IMR-90 (cell line): ENCODE measurements at places on chromosomes 3 and 15. TPM values are rescaled to one million over a fixed set of nuclear protein-coding genes. Genes with fewer than 3 reads are reported as not detected.

Gene ASB14
- polyA plus RNA-seq: not detected in 2 replicates

Gene TEX55
- polyA plus RNA-seq: not detected in 2 replicates

Gene TMEM207
- not detected in 2 replicates for polyA plus RNA-seq

Gene USP8
- polyA plus RNA-seq: 18.9 and 25.4 TPM in 2 replicates

Gene NANOGP8
- polyA plus RNA-seq: not detected in 2 replicates

Gene SLC9A9
- 1.1 and 1.4 TPM in 2 replicates for polyA plus RNA-seq

Gene FBXO40
- polyA plus RNA-seq: not detected in 2 replicates

Gene SLC28A2
- not detected in 2 replicates for polyA plus RNA-seq

Gene PPP1R14D
- polyA plus RNA-seq: not detected in 2 replicates

Gene CPEB1
- polyA plus RNA-seq: 7.8 and 8.9 TPM in 2 replicates

Gene CMC1
- 16.0 and 18.3 TPM in 2 replicates for polyA plus RNA-seq

Gene MAGEL2
- polyA plus RNA-seq: 0.27 and 0.29 TPM in 2 replicates

Gene ANKRD63
- polyA plus RNA-seq: not detected in 2 replicates

Gene GABRG3
- not detected in 2 replicates for polyA plus RNA-seq

DNA sequence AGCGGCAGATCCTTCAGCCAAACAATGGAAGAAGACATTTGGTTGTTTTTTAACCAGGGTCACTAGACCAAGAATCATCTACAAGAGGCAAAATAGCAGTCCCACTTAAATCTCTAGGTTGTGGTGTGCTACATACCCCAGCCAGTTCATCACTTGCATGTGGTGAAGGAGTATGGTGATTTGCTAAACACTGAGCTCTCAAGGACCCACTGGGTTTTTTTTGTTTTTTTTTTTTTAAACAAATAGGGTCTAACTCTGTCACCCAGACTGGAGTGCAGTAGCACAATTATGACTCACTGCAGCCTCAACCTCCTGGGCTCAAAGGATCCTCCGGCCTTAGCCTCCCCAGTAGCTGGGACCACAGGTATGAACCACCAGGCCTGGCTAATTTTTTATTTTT, 508.0 kb downstream of the FOXP1 start:
- DNase-seq: no peak

DNA sequence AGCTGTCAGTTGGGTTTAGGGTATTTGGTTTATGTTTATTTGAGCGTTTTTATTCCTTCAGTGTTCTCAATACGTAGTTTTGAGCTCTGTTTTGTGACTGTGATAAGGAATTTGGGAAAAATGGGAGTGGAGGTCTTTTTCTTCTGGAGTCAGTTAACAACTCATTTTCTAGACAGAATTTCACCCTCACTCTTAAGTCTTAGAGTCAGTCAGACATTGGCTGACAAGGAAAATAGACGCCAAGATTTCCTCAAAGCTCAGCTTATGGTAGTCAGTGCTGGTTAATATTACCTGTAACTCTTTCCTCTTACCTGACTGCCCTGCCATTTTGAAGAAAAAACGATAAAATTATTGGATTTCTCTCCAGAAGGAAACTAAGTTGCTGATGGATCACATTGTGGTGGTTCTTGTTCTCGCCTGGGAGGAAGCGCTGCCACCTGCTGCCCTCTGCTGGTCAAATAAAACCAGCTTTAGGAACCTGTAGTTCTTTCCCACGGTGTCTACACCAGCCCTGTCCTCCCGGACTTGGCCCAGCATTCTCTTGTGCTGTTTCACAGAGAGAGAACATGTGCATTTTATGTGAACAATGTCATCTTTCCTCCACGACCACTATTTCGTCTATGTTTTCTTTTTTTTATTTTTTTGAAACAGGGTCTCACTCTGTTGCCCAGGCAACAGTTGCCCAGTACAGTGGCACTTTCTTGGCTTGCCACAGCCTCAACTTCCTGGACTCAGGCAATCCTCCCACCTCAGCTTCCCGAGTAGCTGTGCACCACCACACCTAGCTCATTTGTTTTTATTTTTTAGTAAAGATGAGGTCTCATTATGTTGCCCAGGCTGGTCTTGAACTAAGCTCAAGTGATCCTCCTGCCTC, 41.4 kb upstream of the UMPS start:
- DNase-seq: peak; percentile 78

- DNase-seq: no peak
Observed at GRCh38 chr15:57502116-57502515, 89.6 kb upstream of the MYZAP start.

- no peak for DNase-seq
Observed at GRCh38 chr3:53707222-53707621, 139.0 kb downstream of the CHDH start.

GRCh38 chr3:136270179-136270578, 20.0 kb downstream of the PCCB start:
- DNase-seq: no peak

GRCh38 chr15:50302581-50302980, 37.1 kb upstream of the HDC start:
- DNase-seq: no peak

DNA sequence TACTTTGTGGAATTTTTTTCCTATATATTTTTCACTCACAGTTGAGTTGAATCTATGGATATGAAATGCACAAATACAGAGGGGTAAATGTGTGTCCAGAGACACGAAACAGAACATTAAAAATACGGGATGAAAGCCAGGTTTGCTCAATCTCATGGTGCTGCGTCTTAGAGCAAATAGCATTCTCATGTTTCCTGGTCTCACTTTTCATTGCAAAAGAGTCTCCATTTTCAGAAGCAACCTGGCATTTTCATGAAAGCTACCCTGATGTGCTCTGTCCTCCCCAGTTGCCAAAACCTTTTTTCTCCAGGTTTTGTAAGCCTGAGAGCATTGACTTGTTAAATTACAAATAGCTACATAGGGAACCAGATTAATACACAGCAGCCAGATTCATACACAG, 49.5 kb upstream of the MBNL1 start:
- no peak for DNase-seq

- DNase-seq: no peak
Observed at GRCh38 chr3:131922356-131922755, 112.5 kb downstream of the CPNE4 start.

DNA sequence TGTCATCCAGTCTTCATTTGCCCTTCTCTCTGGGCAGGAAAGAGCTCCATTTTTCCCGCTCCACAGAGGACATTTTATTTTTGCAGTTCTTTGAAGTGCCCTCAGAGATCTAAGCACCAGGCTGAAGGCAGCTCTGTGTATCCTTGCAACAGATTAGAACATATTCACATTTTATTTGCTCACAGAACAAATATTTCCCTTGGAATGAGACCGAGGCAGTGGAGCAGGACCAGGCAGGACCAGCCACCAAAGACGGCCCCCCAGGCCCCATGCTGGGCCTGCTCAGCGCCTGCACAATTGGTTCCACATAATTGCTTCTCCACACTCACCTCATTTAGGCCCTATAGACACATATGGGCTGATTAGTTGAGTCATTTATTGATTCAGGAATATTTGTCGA, 15.7 kb upstream of the ETV5 start:
- DNase-seq: no peak

DNA sequence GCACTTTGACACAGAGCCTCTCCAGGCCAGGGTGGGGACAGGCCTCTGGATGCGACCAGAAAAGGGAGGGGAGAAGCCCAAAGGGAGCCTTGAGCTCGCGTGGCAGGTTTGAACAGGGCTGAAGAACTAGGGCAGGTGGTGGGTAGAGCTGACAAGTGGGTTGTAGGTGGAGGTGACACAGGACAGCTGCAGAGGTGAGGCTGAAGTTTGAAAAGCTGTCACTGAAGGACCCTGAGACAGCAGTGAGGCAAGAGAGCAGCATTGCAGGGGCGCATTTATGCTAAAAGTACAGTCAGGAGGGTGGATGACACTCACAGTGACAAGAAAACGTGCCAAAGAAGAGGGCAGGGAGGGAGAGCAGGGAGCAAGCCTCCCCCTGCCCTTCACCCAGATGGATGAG, 21.8 kb upstream of the EPB42 start:
- DNase-seq: no peak

DNA sequence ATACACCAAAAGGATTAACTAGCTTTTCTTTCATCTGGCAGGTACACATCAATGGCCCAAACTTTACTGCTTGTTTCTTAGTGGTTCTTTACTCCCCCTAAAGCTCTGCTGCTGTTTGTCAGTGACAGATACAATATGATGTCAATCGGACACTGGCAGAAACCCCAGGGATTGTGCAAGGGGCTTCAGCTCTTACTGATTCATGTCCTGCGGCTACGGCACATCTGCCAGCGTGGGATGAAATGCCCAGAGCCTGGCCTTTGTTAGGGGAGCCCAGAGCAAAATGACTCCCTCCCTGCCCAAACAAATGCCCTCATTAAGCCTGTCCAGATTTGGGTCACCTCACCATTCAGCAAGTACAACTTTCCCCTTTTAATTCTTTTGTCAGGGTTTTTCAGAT, 28.3 kb downstream of the SRP14 start:
- DNase-seq: peak; percentile 82

- DNase-seq: peak; percentile 80
Observed at GRCh38 chr3:171044835-171045793, 18.6 kb upstream of the SLC2A2 start.

DNA sequence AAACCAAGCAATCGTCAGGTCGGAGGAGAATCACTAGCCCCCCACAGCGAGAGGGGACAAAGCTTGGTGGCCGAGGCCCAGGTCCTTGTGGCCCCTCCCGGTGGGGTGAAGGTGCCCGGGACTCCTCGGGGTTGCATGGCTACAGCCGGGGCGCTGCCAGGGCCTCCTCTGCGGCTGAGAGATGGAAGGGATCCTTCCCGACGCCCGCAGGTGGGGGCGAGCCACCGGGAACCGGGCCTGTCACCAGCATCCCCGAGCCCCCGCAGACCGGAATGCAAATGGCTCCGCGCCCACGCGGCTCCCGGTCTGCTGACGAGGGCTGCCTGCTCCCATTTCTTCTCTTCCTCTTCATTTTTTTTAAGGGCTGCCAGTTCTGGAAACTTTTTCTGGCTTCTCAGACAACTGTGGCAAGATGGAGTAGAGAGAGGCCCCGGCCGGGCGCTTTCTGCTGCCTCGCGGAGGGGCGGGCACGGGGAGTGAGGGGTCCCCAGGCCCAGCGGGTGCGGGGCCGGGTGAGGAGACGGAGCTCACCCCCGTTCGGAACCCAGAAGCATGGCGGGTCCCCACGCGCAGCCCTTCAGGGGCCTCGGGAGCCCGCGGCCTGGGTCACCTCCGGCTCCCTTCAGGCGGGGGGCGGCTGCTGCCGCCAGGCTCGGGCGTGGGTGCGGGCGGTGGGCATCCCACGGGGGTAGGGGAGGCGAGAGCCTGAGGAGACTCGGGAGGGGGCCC, 27.5 kb downstream of the MELTF start:
- no peak for DNase-seq

GRCh38 chr3:63943678-63944077, 31.5 kb upstream of the SCAANT1 start:
- no peak for DNase-seq

DNA sequence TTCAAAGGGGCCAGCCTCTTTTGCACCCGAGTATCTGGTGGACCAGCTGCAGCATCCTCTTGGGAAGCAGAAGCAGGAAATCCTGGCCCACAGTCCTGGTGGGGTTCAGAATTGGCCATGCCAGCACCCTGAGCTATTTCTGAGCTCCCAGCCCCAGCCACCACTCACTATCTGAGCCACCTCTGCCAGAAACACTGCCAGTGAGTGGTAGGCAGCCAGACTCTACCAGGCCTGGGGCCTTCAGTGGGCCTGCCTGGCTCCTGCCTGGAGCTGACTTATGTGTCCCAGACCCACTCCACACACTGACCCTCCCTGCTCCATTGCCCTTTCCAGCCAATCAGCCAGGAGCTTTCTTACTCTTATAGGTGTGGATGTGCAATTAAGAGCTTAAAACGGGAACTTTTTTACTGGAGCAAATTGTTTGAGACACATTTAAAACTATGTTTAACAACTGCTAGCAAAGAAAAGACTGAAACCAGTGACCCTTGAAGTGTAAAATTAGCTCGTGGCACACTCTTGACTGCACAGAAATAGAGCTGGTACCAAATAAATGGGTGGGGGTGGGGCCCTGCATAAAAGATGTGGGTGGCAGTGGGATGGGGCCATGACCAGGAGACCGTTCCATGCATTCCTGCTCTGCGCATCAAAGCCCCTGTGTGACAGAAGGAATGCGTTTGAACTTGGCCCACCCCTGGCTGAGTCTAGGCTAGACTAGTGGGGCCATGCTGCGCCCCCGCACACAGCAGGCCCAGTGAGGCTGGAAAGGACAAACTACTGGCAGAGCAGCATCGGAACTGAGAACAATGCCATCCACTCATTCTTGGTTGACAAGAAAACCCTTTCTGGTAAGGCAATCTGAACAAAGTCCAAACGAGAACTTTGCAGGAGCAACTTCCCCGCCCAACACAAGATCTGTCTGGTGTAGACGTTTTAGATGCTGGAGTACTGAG, 48.0 kb downstream of the CTNNB1 start:
- no peak for DNase-seq

DNA sequence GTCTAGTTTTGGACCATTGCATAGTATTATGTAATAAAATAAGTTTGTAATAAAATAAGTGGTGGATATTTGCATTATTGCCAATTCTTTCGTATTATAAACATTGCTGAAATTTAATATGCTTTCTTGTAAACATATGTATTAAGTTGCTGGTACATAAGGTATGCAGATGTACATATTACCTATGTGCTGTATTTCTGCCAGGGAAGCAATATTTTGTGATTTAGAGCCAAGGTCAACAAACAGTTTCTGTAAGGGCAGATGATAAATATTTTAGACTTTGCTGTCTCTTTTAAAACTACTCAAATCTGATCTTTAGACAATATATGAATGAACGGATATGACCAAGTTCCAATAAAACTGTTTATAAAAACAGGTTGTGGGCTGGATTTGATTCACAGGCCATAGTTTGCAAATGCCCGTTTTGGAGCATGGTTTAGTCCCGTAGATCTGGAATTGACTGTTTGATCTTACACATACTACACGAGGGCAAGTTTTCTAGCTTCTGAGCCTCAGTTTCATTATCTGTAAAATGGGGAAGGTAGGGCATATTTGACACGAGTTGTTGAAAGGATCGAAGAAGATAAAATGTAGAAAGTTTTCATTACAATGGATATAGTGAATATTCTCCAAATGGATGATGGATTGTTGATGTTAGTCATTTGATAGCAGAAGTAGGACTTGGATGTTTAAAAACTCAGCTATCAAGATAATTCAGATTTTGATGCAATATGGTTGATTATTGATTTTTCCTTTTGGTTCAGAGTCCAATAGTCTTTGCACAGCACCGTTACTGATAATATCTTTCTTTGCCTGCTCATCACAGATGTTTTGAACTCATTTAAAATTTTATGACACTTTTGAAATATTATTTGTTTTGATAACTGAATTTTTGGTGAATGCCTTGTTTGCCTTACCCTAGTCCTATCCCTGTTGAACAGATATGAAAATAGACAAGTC, 394.6 kb downstream of the FEZF2 start:
- DNase-seq: no peak

DNA sequence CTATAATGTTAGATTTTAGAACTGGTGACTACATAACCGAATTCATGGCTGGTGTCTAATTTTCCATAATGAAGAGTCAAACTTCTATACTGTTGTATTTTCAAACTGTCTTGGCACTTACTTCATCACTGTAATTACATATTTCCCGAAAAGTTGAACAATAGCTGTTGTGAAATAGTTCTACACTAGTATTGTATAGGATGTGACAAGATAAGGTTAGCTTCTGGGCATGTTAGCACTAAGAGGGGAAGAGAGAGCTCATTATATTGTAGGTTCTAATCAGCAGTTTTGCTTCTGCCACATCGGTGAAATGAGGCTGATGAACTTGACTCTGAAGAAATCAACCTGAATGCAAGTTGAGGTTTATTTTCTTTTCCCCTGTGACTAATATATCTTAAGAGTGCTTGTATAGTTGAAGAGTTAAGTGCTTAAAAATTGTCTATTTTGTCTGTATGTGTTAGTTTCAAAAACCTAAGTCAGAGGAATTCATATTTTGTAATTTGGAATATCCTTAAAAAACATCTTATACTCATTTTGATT, 8.9 kb downstream of the GYG1 start:
- DNase-seq: peak; percentile 69

- DNase-seq: no peak
Observed at GRCh38 chr3:184255291-184256039, 5.9 kb downstream of the CAMK2N2 start.
